Pulmonary artery endothelial cell (primary cell): ENCODE measurements at places on chromosomes 13 and 19.

- no peak for DNase-seq
Measured at GRCh38 chr19:19461671-19462622, 53.4 kb downstream of the TSSK6 start.

DNA sequence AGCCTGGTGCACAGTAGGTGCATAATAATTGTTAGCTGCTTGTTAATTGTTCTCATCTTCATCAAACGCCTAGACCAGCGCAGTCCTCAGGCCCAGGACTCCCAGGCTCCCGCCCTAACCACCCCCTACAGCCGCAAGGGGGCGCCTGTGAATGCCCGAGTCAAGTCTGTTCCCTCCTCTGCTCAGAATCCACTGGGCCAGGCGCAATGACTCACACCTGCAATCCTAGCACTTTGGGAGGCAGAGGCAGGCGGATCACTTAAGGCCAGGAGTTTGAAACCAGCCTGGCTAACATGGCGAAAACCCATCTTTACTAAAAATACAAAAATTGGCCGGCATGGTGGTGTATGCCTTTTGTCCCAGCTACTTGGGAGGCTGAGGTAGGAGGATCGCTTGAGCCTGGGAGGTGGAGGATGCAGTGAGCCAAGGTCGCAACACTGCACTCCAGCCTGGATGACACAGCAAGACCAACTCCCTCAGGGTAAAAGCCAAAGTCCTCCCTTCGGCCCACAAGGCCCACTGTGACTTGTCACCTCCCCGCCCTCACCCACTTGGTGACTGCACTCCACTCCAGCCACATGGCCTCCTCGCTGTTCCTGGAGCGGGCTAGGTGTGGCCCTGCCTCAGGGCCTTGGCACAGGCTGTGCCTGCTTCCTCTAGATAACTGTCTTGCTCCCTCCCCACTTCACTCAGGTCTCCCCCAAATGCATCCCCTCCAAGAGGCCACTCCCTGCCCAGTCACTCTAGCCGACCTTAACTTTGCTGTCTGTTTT, 9.1 kb downstream of the ZNF653 start:
- peak; percentile 33 for DNase-seq

GRCh38 chr13:43731296-43731695, 55.5 kb downstream of the ENOX1 start:
- DNase-seq: no peak

- no peak for DNase-seq
Measured at GRCh38 chr13:46926916-46927590, 30.2 kb upstream of the HTR2A start.

- DNase-seq: no peak
Measured at GRCh38 chr19:941292-942132, 15.7 kb downstream of the ARID3A start.

DNA sequence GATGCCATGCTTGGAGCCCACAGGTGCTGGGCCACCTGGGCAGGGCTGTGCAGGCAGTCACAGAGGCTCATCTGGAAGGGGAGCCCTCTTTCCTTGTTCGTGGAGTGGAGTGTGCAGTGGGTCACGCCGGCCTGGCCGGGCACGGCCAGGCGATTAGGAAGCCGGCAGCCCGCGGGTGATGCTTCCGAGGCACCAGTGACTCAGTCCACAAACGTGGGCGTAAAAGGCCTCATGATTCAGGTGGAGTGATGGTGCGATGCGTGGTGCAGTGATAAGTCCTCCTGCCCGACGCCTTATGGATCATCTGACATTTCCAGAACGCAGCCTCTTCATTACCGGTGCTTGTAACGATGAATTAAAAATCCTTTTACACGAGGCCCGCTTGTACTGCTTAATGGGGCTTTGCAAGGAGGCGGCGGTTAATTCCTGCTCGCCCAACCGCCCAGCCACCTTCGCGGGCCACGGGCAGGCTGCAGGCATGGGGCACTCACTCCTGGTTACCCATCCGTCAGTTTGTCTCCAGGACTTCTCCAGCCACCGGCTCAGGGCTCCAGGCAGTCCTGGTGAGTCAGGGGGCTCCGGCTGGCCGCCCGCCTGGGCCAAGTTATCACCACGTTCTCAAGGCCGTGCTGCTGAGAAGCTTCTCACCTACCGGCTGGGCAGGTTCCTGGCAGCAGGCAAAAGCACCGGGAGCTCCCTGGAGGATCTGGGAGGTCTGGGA, 172.4 kb downstream of the KDM4B start:
- DNase-seq: no peak

DNA sequence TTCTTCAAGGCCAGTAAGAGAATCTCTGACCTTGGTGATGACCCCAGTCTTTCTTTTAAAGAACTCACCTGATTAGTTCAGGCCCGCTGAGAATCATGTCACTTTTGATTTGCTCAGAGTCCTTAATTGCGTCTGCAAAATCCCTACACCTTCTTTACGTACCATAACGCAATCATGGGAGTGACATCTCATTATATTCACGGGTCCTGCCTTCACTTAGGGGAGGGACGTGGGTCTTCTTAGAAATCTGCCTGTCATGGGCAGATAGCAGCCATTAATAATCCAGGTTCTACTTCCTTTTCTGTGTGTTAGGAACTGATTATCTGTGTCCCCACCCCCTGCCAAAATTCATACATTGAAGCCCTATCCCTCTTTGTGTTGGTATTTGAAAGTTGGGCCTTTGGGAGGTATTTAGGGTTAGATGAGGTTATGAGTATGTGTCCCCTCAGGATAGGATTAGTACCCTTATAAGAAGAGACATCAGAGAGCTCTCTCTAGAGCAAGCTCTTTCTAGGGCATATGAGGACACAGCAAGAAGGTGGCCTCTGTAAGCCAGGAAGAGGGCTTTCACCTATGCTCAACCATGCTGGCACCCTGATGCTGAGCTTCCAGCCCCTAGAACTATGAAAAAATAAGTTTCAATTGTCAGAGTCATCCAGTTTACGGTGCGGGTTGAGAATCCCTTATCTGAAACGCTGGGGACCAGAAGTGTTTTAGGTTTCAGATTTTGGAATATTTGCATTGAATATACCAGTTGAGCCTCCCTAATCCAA, 9.9 kb downstream of the TPP2 start:
- DNase-seq: no peak

DNA sequence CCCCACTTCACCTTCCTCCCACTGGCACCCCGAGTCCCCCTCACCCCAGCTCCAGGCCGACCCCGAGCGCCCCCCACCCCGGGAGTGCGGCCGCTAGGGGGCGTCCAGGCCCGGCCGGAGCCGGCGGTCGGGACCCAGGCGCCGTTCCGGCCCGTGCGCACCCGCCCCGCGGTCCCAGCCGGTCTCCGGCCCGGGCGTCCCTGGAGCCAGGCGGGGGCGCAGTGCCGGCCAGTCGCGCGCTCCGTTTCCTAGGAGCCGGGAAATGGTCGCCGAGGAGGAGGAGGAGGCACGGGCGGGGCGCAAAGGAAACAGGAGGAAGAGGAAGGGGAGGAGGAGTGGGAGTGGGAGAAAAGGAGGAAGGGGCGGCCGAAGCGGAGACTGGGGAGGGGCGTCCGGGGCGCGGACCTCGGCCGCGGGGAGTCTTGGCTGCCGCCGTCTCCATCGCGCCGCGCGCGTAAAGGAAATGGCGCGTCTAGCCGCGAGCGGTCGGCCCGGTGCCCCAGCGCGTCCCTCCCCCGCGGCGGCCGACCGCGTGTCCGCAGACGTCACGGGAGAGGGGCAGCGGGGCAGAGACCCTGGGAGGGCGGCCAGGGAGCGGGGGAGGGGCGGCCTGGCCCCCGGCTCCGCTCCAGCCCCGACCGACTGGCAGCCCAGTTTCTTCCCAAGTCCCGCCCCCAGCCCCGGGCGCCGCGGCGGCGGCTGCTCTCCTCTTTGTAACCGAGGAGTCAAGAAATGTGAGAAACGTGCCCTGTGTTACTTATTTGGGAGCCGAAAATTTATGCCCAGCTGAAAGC, 1.1 kb upstream of the KCTD15 start:
- DNase-seq: peak; percentile 48

DNA sequence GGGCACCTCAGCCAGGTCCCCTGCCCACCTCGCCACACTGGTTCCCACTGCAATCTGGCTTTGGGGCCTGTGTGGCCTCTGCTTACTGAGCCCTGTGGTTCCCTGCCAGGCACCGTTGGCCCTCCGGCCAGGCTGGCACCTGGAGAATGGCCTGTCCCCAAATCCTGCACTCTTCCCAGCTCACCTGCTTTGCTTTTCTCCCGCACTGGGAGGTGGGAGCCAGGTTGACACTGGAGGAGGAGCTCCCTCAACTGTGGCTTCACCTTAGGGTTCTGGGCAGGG, 97.0 kb downstream of the SCGB2B2 start:
- no peak for DNase-seq

DNA sequence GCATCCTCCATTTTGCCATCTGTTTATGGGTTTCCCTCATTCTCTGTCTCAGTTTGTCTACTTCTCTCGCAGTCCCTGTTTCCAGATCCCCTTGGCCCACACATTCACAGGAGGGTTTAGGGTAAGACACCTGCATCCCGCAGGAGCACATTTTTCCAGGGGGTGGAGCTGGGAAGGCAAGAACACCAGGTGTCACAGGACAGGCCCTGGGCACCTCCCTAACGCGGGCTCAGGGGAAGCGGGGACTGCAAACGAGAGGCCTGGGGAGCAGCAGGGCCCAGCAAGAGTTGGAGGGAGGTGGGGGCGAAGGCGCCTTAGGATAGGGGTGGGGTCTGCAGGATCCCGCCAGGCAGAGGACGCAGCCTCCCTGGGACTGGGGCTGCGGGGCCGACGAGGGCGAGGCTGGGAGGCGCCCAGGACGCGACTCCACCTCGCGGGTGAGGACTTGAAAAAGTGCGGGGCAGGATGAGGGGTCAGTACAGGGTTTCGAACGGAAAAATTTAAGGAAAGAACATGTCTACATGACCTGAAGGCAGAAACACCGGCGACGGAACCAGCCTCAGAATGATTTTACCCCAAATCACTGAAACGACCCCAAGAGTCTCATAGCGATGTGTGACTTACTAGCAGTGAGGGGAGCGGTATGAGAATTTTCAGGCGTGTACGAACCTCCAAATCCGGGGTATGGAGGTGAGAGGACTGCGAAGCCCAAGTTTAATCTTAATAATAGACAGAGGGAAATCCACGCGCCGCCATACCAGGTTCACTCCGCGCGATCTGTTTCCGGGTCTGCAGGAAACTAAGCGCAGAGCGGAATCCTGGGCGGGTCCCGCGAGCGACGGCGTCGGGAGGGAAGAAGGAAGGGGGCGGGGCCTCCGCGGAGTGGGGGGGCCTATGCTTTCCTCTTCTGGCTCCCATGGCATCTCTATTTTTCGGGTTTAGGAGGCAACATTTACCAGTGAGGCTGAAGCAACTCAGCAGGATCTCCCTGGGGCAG, 7.1 kb upstream of the ERVV-2 start:
- DNase-seq: peak; percentile 20

DNA sequence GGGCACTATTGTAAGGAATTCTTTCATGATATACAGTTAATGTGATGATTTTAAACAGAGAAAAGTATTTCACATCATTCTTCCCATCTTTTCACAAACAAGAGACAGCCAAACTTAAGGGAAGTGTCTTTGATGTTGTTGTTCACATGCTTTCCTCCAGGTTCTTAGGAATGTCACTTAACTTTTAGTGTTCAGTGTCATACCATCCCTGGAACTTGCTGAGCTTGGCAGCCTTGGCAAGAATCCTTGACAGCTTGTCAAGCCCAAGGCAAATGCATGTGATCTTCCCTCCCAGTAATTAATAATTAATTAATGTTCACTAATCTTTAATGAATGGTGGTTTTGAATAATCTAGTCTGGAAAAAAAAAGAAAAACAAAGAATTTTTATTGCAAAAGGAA, 727.9 kb upstream of the PRR20A start:
- DNase-seq: no peak

DNA sequence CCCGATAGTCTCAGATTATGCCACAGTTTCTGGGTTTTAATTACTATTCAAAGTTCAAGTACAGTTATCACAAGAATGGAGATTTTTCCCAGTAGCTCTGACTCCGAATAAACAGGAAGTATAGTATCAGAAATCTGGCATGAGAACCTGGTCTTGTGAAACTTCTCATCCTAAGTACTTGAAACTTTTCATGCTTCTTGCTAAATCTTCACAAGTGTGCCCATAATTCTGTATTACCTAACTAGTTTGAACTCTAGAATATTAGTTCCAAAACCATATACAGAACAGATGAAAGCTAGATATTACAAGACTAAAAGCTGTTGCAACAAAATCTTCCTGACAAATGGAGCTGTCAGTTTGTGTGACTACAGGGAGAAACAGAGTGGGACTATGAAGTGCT, 70.5 kb upstream of the CSNK1A1L start:
- DNase-seq: peak; percentile 66

- no peak for DNase-seq
Measured at GRCh38 chr13:24293746-24294145, 15.6 kb upstream of the C1QTNF9 start.
